ENCODE measurements at places on chromosomes 1 and 21.

DNA sequence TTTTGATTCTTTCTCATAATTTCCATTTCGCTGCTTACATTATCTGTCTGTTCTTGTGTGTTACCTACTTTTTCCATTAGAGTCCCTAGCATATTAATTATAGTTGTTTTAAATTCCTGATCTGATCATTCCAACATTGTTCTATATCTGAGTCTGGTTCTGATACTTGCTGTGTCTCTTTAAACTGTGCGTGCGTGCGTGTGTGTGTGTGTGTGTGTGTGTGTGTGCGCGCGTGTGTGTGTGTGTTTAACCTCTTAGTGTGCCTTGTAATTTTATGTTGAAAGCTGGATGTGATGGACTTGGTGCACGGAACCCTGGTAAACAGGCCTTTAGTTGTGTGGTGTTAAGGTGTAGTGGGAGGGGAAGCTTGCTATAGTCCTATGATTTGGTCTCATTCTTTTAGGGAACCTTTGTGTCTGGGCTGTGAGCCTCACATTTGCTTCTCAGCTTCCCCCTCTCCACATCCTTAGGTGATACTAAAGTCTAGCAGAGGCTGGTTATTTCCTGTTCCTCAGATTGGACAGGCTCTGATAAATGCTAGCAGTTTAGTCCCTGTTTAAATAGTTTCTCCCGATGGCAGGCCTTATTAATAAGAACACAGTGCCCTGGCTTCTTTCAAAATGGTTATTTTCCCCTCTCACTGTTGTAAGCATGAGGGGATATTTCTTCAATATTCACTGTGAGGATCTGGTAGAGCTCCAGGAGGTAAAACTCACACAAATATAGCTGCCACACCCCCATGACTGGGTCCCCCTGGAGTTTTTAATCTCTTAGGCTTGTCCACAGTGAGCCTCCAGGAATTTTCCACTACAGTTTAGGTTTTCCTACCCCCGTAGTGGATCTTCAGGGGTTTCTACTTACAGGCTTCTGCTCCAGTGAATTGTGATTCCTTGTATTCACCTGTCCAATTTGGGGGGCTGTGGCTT, 118.3 kb downstream of the GALNT2 start:
- H3K27me3 ChIP-seq, result no peaks in the 10 kb centered on the region
- no peak for DNase-seq
- H3K27ac ChIP-seq, result peak overlapping the region; percentile 76

- H3K4me1 ChIP-seq, result peaks cover 47% of the 10 kb centered on the region
- no peak for DNase-seq
- peaks cover 38% of the 10 kb centered on the region for H3K36me3 ChIP-seq
- H3K27ac ChIP-seq, result no peak overlapping the region
- peak overlapping the region; percentile 65 for H3K4me3 ChIP-seq
- H3K27me3 ChIP-seq, result no peaks in the 10 kb centered on the region
Observed at GRCh38 chr1:38014171-38014570, 1.6 kb downstream of the UTP11 start.

DNA sequence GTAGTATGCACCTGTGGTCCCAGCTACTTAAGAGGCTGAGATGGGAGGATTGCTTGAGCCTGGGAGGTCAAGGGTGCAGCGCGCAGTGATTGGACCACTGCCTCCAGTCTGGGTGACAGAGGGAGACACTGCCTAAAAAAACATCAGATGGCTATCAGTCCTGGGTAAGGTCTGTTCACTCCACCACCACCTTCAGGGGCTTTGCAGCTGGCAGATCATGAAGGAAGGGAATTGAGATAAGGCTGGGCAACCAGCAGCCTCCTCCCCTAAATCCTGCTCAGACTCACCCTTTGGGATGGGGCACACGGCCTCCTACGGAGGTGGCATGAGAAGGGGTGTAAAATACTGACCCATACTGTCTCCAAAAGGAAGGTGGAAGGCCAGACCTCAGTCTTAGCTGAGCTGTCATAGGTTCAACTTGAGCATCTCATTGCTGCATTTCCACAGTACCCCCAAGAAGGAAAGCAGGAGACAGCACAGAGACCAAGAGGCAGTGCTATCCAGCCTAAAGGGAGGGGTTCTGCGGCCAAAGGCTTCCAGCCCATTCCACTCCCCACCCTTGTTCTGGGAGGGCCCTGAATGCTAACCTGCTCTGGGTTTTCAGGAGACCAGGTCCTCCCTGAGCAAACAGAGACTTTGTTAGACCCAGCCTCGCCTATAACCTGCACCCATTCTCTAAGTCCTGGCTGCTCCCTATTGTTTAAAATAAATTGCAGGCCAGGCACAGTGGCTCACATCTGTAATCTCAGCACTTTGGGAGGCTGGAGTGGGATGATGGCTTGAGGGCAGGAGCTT, 13.7 kb downstream of the SLC45A3 start:
- H3K4me1 ChIP-seq, result no peaks in the 10 kb centered on the region
- H3K27me3 ChIP-seq, result no peaks in the 10 kb centered on the region
- H3K27ac ChIP-seq, result no peak overlapping the region
- no peaks in the 10 kb centered on the region for H3K36me3 ChIP-seq
- no peak for DNase-seq

DNA sequence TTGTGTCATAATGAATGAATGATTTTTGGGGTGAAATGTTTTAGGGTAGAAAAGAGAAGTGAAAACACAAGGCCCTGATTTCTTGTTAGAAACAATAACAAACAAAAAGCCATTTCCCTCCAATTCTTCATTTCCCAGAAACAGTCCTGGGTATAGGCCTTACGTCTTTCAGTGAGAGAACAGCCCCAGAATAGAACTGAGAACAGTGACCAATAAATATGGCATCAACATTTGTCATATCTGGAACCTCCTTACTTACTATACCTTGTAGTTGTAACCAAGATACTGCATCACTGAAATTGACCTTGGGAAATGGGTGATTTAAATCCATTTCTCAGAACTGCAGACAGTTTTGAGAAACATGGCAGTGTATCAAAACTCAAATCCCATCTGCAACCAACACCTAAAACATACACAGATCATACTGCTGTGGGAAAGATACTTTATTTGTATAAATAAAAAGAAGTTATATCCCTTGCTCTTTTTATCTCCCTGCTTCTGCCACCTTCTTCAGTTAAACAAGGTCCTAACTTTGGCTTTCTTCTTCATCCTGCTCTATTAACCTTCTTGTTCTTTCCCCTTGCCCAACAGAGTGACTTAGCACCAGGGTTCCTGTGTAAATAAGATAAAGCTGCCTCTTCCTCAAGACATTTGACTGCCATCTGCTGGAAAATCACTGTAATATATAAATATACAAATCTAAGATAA, 19.5 kb downstream of the XKR8 start:
- no peak overlapping the region for H3K27ac ChIP-seq
- peaks cover 43% of the 10 kb centered on the region for H3K36me3 ChIP-seq
- DNase-seq, result no peak

DNA sequence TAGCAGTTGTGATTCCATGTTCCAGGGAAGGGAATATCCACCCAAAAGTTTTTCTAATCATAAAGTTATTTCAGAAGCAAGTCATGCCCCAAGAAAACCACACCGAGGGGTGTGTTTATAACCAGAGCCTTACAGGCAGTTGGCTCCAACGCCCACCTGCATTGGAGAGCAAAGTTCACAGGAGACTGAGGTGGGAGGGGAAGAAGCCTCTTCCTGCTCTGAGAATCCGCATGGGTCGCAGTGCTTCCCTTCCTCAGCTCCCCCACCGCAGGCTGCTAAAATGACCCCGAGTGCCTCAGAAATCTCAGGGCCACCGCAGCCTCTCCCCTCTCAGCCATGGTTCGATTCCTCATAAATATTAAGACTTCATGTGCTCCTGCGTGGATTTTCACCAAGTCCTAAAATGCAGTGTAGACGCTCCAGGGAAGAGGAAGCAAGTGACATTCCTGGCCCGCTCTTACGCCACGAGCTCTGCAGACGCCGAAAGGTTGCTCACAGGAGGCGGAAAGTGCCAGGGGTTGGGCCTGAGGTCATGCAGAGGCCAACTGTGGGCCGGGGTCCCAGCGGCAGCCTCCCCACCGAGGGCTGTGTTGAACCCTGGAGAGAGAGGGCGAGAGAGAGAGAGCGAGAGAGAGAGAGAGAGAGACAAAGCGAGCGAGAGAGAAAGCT, 13.4 kb upstream of the SPSB1 start:
- DNase-seq, result no peak
- H3K36me3 ChIP-seq, result no peaks in the 10 kb centered on the region
- H3K27ac ChIP-seq, result no peak overlapping the region
- peaks cover 18% of the 10 kb centered on the region for H3K4me1 ChIP-seq
- H3K27me3 ChIP-seq, result peaks cover 7% of the 10 kb centered on the region
- no peak overlapping the region for H3K4me3 ChIP-seq

DNA sequence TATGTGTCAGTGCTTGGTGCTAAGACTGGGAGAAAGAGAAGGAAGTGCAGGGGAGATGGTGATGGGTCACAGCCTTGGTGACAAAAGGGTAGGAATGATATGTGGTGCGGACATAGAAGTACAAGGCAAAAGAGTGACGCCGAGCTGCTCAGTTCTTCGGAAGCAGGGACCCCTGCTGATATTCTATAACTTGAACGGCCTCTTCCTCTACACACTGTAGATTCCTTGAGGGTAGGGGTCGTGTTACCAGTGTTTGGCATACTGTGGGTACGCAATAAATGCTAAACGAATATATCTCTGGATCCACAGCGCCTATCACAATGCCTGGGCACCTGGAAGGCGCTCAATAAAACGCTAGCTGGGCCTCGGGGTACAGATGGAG, 488 bp downstream of the DBT start:
- peak overlapping the region; percentile 85 for H3K4me3 ChIP-seq
- no peaks in the 10 kb centered on the region for H3K36me3 ChIP-seq
- DNase-seq, result no peak
- peaks cover 22% of the 10 kb centered on the region for H3K4me1 ChIP-seq
- H3K27me3 ChIP-seq, result no peaks in the 10 kb centered on the region

DNA sequence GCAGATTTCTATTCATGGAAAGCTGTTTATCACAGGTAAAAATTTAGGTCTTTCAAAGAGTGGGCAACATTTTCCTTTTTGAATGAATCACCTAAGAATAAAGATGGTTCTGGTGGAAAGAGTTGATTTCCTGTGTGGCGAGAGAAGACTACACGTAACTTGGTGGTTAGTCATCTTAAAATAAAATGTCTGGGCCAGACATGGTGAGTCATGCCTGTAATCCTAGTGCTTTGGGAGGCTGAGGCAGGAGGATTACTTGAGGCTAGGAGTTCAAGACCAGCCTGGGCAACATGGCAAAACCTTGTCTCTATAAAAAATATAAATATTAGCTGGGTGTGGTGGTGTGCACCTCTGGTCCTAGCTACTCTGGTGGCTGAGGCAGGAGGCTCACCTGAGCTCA, 65.7 kb downstream of the DISP1 start:
- no peaks in the 10 kb centered on the region for H3K36me3 ChIP-seq
- no peak overlapping the region for H3K27ac ChIP-seq
- H3K27me3 ChIP-seq, result no peaks in the 10 kb centered on the region
- DNase-seq, result no peak

- H3K4me1 ChIP-seq, result no peaks in the 10 kb centered on the region
- H3K27ac ChIP-seq, result no peak overlapping the region
- H3K36me3 ChIP-seq, result no peaks in the 10 kb centered on the region
- H3K27me3 ChIP-seq, result no peaks in the 10 kb centered on the region
- DNase-seq, result no peak
Observed at GRCh38 chr1:108130794-108131193, 69.3 kb downstream of the SLC25A24 start.

GRCh38 chr1:11109047-11109760, 9.5 kb upstream of the EXOSC10 start:
- no peaks in the 10 kb centered on the region for H3K36me3 ChIP-seq
- H3K4me1 ChIP-seq, result no peaks in the 10 kb centered on the region
- no peaks in the 10 kb centered on the region for H3K27me3 ChIP-seq
- H3K4me3 ChIP-seq, result no peak overlapping the region
- no peak overlapping the region for H3K27ac ChIP-seq

GRCh38 chr21:21236996-21237395, 238.8 kb downstream of the NCAM2 start:
- H3K27ac ChIP-seq, result no peak overlapping the region
- H3K4me3 ChIP-seq, result no peak overlapping the region
- no peaks in the 10 kb centered on the region for H3K4me1 ChIP-seq

GRCh38 chr1:13469343-13469742, 44.5 kb downstream of the LRRC38 start:
- DNase-seq, result peak; percentile 13
- no peaks in the 10 kb centered on the region for H3K36me3 ChIP-seq
- H3K4me3 ChIP-seq, result no peak overlapping the region
- H3K27me3 ChIP-seq, result peaks cover 13% of the 10 kb centered on the region
- H3K4me1 ChIP-seq, result no peaks in the 10 kb centered on the region

DNA sequence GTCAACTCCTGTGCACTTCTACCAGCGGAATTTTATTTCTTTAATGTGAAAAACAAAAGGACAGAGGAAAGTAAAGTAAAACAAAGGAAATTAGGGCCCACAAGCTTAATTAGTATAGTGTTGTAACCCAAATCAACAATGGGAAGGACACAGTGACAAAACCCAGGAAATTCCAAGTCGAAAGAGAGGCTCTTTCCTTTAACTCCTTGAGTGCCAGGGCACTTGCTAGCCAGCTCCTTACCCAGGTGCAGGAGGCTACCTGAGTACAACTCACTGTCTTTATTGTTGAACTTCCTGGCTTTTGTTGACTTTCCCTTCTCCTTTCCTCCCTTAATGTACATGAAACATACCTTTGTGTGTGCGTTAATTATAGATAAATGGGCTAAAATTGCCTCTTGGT, 55.0 kb downstream of the PEX14 start:
- H3K27me3 ChIP-seq, result no peaks in the 10 kb centered on the region
- no peak overlapping the region for H3K4me3 ChIP-seq
- no peaks in the 10 kb centered on the region for H3K36me3 ChIP-seq
- H3K4me1 ChIP-seq, result peaks cover 42% of the 10 kb centered on the region
- DNase-seq, result no peak

DNA sequence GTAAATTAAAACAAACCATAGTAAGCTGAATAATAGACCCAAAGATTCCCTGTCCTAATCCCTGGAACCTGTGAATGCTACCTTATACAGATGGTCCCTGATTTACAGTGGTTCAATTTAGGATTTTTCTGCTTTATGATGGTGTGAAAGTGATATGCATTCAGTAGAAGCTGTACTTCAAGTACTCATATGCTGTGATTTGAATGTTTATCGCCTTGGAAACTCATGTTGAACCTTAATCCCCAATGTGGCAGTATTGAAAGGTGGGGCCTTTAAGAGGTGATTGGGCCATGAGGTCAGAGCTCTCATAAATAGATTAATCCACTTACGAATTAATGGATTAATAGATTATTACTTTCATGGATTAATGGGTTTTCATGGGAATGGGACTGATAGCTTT, 10.6 kb upstream of the RRP15 start:
- H3K4me3 ChIP-seq, result no peak overlapping the region
- H3K27me3 ChIP-seq, result no peaks in the 10 kb centered on the region
- H3K27ac ChIP-seq, result no peak overlapping the region
- no peak for DNase-seq
- no peaks in the 10 kb centered on the region for H3K4me1 ChIP-seq
- H3K36me3 ChIP-seq, result no peaks in the 10 kb centered on the region

DNA sequence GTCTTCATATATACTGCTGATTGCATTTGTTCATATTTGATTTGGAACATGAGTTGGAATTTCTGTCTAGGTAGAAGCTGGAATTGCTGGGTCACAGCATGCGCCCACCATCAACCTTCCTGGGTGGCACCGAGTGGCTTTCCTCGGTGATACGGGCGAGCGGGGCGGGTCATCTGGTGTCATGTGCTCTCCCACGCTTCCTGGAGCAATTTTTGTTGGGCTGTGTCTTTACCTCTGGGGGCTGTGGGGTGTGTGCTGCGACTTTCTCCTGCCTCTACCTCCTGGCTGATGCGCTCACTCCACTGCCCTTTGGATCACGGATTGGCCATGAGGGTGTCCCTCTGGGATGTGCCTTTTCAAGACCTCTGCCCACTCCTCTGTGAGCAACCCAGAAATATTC, 108.7 kb upstream of the COL6A1 start:
- no peaks in the 10 kb centered on the region for H3K4me1 ChIP-seq
- no peak overlapping the region for H3K4me3 ChIP-seq
- DNase-seq, result no peak
- H3K27ac ChIP-seq, result no peak overlapping the region
- H3K27me3 ChIP-seq, result peaks cover 46% of the 10 kb centered on the region
- H3K36me3 ChIP-seq, result no peaks in the 10 kb centered on the region

Measured in left lung (tissue), 14 donors.